Left cardiac atrium (tissue), 4 donors: ENCODE measurements at places on chromosomes 12 and 14.

DNA sequence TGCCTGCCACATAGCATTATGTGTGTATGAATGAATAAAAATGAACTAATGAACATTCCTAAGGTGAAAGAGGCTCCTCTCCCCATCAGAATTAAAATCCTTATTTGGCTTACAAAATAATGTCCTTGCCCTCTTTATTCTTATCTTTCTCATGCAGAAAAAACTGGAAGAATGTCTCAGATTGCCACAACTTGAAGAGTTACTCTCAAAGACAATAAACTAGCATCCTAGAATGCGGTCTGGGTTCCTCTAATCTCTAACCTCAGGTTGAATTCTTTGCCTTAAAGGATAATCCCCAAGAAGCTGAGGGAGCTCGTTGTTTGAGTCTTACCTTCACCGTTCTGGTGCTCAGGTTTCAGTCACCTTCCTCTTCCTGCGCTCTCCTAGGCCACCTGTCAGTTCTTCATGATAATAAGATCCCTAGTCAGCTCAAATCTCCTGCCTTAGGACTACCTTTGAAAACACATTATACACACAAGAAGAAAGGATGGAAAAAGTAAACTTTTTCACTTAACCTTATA is 147.1 kb downstream of the PHLDA1 start:
- no peak for DNase-seq

DNA sequence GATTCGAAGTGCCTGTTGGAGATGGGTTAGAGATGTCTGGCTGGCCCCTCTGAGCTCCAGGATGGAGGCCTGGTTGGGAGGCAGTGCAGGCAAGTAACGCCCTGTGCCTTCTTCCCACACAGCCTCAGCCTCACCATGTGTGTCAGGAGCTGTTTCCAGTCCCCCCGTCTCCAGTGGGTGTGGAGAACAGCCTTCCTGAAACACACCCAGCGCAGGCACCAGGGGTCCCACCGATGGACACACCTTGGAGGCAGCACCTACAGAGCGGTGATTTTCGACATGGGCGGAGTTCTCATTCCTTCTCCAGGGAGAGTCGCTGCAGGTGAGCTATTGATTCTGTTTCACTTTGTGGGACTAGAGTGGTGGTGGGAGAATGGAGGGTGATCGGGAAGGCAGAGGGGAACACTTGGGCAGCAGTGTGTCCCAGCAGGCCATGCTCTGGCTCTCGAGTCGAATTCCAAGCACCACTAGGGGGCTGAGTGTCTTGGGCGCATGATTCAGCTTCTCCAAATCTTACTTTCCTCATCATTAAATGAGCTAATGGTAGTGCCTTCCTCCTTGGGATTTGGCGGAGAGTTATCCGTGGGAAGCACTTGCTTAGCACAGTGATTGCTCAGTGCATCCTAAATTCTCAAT is 6.8 kb downstream of the ACAD10 start:
- DNase-seq, result no peak

- DNase-seq, result peak; percentile 27
Measured at GRCh38 chr12:46187023-46187422, 81.8 kb downstream of the SLC38A1 start.

DNA sequence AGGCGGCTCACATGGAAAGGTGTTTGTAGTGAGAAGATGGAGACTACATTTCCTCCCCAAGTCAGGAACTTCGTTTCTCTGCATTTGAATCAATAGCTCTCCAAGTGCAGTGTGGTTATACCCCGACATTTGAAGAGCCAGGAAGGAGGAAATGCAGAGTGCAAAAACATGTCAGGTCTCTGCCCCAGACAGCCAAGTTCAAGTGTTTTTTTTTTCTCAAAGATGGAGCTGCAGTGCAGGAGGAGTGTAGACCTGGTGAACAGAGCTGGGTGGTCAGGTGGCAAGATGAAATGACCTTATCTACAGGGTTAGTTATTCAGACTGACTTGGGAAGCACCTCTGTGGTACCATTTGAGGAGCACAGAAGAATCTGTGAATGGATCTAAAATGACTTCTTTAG is 21.3 kb downstream of the MLXIP start:
- DNase-seq, result no peak

DNA sequence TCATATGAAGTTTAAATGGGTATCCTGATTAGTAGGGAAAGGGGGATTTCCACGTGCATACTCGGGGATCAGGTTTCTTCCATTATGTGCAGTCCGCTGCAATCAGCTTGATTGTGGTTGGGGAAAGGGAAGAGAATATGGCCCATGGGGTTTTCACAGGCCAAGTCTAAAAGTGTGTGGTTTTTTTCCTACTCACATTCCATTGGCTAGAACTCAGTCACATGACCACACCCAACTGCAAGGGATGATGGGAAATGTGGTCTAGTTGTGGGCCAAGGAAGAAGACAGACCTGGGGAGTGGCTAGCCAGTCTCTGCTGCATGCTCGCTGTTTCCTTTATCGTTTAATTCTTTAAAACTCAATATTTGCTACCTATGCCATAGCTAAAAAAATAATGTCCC is 105.1 kb downstream of the PRIMA1 start:
- no peak for DNase-seq

DNA sequence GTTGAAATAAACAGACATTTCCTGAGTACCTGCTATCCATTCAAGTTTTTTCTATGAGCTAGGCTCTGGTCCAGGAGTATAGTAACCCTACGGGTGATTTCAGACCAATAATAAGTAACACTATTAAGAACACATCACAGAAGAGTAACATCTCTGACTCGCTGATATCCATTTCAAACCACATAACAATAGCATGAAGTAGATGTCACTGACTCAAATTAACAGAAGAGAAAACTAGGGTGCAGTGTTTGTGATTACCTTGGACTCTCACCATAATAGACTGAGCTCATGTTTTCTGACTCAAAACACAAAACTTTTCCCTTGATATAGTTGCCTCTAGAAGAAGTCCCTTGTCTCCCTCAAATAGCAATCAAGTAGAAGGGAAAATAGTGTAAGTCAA is 423.0 kb downstream of the DIO2 start:
- no peak for DNase-seq

DNA sequence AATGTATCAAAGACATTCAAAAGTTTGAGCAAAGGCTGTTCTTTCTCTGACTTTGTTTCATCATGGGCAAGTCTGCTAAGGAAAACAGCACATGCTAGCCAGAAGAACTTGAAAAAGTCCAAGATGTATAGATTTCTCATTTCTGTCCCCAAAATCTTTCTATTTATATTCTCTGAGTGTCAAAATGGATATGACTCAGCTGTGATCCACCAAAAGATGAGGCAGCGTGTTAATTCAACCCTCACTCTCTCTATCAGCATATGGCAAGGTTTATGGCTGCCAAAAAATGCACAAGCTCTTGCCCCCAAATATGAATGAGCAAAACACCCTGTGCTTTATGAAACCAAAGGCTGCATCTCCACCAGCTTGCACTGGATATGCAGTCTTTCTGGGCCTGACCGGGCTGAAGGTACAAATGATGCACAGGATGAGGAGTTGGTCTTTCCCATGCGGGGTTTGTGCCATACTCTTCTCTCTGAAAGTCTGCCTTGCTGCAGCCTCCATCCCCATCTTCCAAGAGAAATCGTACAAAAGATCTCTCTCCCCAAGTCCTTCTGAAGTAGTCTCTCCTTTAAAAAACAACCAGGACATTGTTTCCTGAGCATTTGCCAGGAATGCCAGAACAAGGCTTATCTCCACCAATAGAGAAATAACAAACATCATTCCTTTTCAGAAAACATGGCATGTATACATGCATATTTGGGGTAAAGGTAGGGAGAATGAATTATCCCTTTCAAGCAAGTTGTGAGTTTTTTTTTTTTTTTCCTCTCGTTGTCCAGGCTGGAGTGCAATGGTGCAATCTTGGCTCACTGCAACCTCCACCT is 203.4 kb downstream of the TMX1 start:
- no peak for DNase-seq

- no peak for DNase-seq
Measured at GRCh38 chr12:110893956-110894355, 26.4 kb downstream of the MYL2 start.

DNA sequence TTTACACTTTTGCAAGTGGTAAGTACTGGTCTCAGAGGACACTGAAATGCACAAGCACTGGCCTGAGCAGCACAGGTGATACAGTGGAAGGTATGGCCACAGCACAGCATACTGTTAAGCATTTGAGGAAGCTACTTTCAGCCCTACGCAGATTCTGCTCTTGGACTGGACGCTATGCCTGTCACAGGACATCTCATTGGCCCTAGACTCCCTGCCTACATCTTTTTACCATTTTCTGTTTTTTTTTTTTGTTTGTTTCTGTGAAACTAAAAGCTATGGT is 144.2 kb upstream of the ABCD2 start:
- DNase-seq, result no peak

DNA sequence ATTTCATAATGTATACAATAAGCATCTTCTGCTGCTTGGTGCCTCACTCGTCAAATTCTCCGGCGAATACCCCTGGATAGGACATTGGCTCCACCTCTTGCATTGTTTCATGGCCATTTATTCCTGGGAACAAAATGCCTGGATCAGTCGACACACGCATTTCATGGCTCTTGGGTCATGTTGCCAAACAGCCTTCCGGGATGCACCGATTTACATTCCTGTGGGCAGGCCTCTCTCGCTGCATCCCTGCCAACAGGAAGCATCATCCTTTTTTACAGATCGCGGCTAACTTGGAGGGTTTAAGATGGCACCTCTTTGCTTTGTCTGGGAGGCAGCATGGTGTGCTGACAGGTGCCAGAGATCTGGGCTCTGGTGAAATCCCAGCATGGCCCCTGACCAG is 32.7 kb upstream of the RIMBP2 start:
- DNase-seq, result no peak

DNA sequence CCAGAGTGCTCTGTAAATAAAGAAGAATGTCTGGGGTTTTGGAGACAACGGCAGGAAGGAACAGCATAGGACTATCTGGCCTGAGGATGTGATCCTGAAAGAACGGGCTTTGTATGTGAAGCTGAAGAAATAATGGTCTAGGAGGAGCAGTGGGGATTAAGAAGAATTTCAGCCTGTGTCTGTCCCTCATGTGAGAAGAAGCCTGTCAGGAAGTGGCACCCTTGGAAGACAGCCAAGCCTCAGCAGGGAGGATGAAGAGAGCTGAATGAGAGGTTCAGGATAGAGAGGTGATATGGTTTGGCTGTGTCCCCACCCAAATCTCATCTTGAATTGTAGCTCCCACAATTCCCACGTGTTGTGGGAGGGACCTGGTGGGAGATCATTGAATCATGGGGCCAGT is 56.9 kb upstream of the TCL1A start:
- no peak for DNase-seq

DNA sequence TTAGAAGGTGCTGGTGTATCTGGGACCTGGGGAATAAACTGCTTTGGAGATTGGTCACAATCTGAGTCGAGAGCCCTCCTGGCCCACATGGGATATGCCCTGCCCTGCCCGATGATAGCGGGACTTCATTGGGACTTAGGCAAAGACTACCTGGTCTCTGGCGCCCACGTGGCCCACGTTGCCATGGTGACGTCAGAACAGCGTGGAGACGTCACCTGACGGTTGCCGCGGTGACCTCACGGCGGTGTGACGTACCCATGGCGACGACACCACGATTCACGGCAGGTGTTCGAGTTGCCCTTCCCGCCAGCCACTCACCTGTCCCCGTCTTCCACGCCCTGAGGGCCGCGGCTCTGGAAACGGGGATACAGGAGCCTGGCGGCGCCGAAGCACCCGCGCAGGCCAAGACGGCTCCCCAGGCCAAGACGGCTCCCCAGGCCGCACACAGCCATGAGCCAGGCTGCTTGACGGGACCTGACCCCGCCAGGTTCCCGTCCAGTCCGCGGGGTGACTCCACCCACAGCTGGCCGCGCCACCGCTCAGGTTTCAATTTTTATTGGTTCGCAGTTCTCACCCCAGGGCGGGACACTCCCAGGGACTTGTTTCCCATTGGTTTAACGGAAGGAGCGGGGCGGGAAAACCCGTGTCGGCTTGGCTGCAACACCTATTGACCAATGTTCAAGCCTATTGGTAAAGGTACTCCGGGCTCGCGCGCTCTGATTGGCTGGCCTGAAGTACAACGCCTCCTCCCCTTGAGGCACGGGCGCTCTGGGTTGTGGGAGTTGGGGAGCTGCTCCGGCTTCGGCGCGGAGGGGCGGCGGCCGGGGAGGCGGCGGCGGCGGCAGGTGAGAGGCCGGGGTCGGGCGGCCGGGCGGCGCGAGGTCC is at the start of the genes MMAB and MVK:
TSS of gene MMAB (minus strand) at position 476 of the 885 bp plus-strand sequence. CDS start at position 452, 24 bp downstream.
TSS of gene MVK (plus strand) at position 766 of the 885 bp plus-strand sequence. CDS start 1,029 bp downstream, outside the sequence.
- peak; percentile 99 for DNase-seq

DNA sequence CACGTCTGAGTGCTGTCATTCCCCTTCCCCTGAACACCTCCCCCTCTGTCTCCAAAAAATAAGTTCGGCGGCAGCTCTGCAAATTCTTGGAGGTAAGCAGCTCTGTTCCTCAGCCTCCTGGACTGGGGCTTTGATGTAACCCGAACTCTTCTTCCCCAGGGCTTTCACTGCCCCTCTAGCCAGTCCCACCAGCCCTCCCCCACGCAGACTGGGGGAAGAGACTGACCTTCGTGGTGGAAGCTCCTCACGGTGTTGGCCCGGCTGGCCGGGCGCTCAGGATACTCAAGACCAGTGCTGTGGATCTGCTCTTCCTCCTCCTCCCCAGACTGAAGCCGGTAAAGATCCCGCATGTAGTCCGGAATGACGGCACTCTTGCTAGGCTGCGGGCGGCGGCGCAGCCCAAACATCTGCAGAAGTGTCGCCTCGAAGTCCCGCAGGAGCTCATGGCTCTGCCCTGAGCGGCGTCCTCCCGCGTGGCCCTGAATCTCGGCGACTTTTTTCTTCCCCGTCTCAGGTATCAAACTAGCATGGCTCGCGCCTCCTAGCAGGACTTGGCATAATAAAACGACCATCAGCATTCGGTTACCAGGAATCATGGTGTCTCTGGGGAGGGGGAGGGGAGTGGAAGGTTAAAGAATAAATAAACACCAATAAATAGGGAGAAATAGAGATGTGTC is 4.9 kb downstream of the BMP4 start:
- DNase-seq, result no peak
